Right ventricle myocardium inferior (tissue), 1 donor: ENCODE measurements at places on chromosomes 1 and 21. TPM values are rescaled to one million over a fixed set of nuclear protein-coding genes. Genes with fewer than 3 reads are reported as not detected.

DNA sequence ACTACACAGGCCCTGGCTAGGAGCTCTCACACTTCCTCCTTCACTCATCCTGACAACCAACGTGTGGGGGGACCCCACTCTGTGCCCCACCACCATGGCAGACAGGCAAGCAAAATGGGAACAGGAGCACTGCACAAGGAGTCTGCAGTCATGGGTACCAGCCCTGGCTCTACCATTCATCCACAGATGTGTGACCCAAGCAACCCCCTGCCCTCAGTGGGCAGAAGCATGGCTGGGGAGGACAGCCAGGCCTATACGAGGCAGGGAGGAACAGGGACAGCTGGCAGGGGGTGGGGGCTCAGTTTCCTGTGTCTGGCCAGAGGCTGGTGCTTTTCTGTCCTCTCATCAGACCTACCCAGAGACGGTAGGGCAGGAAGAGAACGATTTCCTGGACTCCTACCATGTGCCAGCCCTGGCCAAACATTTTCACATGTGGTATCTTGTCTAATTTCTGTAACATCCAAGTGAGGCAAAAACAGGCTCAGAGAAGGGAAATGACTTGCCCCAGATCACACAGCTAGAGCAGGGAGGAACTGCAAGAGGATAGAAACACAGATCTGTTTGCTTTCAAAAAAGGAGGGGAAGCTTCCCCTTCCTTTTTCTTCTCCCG, 178.0 kb downstream of the HIVEP3 start:
- DNase-seq, result no peak

The FOXO6 gene
- 4.5 TPM for total RNA-seq

DNA sequence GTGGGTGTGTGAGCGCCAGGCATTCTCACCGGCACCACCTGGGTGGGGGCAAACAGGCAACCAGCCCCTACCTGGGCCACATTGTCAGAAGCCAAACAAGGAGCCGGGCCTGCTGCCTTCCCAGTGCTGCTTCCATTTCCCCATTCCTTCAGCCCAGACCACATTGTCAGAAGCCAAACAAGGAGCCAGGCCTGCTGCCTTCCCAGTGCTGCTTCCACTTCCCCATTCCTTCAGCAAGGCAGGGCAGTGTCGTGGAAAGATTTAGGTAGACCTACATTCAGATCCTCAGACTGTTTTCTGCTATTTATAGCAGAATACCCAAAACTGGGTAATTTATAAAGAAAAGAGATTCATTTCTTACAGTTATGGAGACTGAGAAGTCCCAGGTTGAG, 47.0 kb upstream of the EFHD2 start:
- DNase-seq, result no peak

- no peak for DNase-seq
These were observed 8.6 kb downstream of the EDEM3 start for GRCh38 chr1:184745929-184746638.

- no peak for DNase-seq
These were observed 2.0 kb upstream of the TRNP1 start for GRCh38 chr1:26991310-26992116.

The KRTAP6-2 gene
- not detected for total RNA-seq

The HCN3 gene
- total RNA-seq, result 1.8 TPM

The FYB2 gene
- total RNA-seq, result 14.0 TPM

- DNase-seq, result no peak
These were observed 6.3 kb downstream of the TSNAX start for GRCh38 chr1:231534703-231535159.

DNA sequence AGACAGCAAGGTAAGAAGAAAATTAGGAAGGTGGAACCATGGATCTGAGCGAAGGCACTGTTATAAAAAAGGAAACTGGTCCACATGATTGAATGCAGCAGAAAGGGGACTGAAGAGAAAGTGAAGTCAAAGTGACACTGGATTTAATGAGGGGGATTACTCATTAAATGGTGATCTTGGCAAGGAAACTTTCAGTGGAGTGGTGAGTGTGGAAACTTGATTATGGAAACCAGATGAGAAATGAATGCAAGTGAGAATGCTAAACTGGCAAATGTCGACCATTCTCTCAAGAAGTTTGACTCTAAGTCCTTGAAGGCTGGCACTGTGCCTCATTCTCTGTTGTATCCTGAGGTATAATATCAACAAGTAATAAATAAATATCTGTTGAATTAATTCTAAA, 23.3 kb downstream of the COLGALT2 start:
- no peak for DNase-seq

DNA sequence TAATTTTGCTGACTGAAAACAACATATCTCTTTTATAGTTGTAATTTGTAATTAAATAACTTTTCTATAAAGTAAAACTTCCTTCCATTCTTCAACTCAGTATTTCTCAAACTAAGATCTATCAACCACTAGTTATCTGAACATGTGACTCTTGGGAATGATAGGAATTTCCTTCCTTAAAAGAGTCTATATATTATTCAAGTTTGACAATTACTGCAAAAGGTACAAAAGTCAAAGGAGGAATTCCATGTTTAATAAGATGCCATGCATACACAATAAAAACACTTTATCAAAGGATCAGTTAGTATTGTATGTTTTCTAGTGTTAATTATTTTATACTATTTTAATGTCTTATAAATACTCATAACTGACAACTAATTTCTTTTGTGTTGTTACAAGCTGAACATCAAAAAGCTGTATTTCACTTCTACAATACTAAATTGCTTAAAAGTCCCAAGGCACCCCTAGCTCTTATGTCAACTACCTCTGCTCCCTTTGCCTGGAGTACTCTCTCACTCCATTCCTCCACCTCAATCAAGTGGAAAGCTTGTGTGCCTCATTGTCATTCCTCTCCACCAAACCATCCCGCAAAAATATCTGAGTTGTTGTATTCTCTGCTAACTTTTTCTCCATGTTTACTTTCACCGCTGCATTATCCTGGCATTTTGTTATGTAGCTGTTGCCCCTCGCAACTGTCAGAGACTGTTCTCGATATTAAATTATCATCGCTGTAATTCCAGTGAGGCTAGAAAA, 67.9 kb downstream of the SLC44A5 start:
- no peak for DNase-seq

- no peak for DNase-seq
These were observed 2.0 kb downstream of the GLUL start for GRCh38 chr1:182389619-182390047.

The CFH gene
- 39.6 TPM for total RNA-seq

DNA sequence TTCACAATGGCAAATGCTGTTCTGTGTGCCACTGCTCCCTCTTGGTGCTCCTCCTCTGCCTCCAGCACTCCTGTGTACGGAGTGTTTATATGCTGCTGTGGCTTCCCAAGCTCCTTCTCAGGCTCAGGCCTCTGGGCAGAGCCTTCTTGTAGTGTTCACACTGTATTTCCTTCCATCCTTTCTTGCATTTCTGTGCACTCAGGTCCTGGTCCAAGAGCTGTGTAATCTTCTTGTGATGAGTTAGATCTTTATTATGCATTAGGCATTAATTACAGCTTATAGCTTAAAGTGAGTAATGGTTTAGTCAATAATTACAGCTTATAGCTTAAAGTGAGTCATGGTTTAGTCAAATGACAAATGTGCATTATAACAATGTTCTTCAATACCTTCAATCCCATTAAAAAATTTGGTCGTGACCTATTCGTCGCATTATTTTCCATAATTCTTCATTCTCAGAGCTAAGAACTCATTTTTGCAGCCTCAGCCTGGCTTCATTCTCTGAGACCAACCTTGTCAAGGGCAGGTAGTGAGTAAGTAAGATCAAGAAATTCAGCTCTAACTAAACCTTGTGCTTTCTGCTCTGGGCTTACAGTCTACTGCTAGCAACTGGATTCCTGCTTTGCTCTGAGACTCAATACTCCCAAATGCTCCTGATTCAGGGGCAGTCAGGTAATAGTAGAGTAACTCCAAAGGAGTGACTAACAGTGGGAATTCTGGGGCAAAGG, 154.5 kb upstream of the SPAG17 start:
- no peak for DNase-seq

DNA sequence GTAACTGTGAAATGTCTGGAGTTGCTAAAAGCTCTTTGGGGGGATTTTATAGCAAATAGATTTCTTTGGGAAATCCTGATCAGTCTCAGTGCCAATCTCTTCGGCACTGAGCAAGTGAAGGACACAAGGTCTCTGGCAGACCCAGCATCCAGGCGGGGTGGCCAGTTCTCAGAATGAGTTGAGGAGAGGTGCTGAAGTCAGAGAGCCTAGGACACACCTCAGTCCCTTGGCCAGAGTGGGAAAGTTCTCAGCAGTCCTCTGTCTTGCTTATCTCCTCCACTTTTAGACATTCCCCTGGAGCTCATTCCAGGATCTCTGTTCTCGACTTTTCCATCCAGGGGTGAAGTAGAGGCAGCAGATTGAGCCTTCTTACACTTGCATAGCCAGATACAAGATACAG, 6.7 kb downstream of the HLX start:
- DNase-seq, result no peak

GRCh38 chr1:44220755-44221154, 7.5 kb downstream of the DMAP1 start:
- DNase-seq, result no peak

- DNase-seq, result no peak
These were observed 3.4 kb downstream of the RUNX3 start for GRCh38 chr1:24926563-24927249.
